ENCODE measurements at places on chromosomes 2 and 18. TPM values are rescaled to one million over a fixed set of nuclear protein-coding genes. Genes with fewer than 3 reads are reported as not detected.

GRCh38 chr2:31980674-31981356 lies 30.0 kb downstream of the MEMO1 start:
- no peak overlapping the region for H3K27ac ChIP-seq
- no peaks in the 10 kb centered on the region for H3K4me1 ChIP-seq
- no peaks in the 10 kb centered on the region for H3K27me3 ChIP-seq
- H3K4me3 ChIP-seq, result no peak overlapping the region

DNA sequence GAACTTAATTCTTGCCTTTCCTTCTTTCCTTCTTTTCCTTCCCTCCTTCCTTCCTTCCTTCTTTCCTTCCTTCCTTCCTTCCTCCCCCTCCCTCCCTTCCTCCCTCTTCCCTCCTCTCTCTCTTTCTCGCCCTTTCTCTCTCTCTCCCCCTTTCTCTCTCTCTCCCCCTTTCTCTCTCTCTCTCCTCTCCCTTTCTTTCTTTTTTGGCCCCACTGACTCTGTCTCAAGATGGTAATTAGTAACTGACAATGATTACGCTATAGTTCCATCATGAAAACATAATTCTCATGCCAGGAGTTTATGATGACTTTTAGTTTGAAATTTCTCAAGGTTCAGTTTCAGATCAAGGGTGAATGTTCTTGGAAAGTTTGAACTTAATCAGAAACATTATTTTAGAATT lies 14.8 kb upstream of the CTLA4 start:
- 0 out of 2 replicates have a peak, but pooled peaks cover 10% of the 10 kb centered on the region for H3K27me3 ChIP-seq
- no peaks in the 10 kb centered on the region for H3K36me3 ChIP-seq
- no peak overlapping the region for H3K4me3 ChIP-seq
- no peaks in the 10 kb centered on the region for H3K4me1 ChIP-seq

ACMSD gene
- not detected for polyA plus RNA-seq

GRCh38 chr2:69241093-69241492 lies 145.9 kb downstream of the GFPT1 start:
- H3K36me3 ChIP-seq, result peaks cover 52% of the 10 kb centered on the region
- H3K27me3 ChIP-seq, result no peaks in the 10 kb centered on the region
- no peak overlapping the region for H3K4me3 ChIP-seq
- no peaks in the 10 kb centered on the region for H3K4me1 ChIP-seq
- H3K27ac ChIP-seq, result no peak overlapping the region

DNA sequence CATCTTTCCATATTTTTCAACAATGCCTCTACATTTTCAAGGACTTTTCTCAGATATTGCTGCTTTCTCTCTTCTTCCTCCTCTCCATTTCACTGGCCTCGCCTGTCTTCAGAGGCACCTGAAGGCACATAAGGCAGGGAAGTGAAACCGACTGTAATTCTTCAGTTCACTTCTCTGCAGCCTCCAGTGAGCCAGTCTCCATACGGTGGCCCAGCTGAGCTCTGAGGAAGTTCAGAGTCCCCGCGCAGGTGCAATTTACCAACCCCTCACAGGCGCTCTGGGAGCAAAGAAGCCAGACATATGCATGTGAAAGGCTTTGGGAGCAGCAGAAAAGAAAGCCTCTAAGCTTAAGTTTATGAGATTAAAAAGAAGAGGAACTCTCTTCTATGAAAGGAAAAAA lies 12.4 kb downstream of the KLHL14 start:
- H3K4me1 ChIP-seq, result no peaks in the 10 kb centered on the region
- H3K4me3 ChIP-seq, result no peak overlapping the region
- no peaks in the 10 kb centered on the region for H3K36me3 ChIP-seq
- no peaks in the 10 kb centered on the region for H3K27me3 ChIP-seq
- DNase-seq, result no peak

DNA sequence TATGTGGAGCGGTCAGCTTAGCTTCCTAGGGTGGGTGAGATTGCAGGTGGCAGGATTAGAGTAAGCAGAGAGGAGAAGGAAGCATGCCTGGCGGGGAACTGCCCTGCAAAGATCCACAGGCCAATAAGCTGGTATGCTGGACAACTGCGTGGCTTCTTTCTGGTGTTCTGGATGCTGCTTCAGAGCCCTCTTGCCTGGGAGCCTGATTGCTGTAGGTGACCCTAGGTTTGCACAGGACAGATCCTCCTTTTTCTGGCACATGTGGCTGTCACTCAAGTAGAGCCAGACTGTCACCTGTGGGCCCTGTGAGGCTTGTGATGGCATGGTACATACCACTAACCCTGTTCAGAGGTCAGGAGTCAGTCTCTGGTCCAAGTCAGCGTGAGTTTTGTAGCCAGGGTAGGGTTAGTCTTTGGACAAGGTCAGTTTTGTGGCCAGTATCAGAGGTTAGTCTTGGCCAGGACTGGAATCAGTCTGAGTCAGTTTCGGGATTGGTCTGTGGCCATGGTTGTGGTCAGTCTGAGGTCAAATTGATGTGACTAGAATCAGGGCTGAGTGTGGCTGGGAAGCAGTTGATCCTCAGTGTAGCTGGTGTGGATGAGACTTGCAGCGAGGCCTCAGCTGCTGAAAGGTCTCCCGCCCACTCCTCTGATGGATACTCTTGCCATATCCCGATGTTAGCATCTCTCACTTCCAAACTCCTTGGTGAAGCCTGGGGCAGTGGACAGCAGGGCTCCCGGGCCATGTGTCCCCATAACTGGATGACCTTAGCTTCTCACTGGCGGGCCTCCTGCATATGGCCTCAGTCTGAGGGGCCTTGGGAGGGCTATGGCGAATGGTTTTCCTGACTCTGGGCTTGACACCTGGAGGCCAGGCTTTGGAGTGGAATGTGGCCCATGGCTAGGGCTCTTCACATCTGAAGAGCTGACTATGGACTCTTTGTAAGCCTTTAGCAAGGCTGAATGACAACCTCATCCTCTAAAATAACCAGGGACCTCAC lies 260.5 kb downstream of the DYSF start:
- no peak overlapping the region for H3K27ac ChIP-seq
- H3K4me1 ChIP-seq, result peaks cover 16% of the 10 kb centered on the region
- no peak for DNase-seq
- H3K36me3 ChIP-seq, result no peaks in the 10 kb centered on the region

DNA sequence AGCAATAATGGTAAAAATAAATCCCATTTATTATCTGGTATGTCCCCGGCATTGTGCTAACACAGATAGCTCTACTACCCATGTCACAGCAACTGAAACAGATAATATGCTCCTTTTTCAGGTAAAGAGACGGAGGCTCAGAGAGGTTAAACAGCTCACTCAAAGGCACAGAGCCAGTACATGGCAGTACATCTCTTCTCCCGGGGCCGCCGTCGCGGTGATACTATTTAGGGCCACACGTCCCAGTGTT lies 693 bp upstream of the PDK1 start:
- DNase-seq, result no peak
- peaks cover 4% of the 10 kb centered on the region for H3K4me1 ChIP-seq
- peak overlapping the region; percentile 39 for H3K27ac ChIP-seq
- H3K36me3 ChIP-seq, result no peaks in the 10 kb centered on the region
- peak overlapping the region; percentile 79 for H3K4me3 ChIP-seq

CCDC93 gene
- 15.0 TPM for polyA plus RNA-seq

DNA sequence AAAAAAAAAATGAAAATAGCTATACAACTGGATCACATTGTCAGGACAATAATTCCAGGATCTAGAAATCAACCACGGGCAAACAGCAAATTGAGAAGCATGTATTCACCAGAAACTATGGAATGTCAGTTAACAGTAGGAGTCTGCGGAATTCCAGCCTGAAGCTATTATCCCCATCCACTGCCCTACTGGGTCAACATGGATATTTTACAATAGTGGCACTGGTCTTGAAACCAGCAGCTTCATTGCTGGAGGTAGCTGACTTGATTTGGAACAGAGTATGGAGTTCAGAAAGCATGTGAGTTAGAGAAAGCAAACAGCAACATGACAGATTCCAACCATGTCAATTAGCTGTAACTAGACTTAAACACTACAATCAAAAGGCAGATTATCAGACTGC lies 55.7 kb upstream of the PDE1A start:
- DNase-seq, result no peak
- no peaks in the 10 kb centered on the region for H3K36me3 ChIP-seq
- H3K4me1 ChIP-seq, result no peaks in the 10 kb centered on the region
- H3K4me3 ChIP-seq, result no peak overlapping the region
- H3K27me3 ChIP-seq, result no peaks in the 10 kb centered on the region
- H3K27ac ChIP-seq, result no peak overlapping the region

GRCh38 chr2:20035955-20036666 lies 15.3 kb downstream of the LAPTM4A start:
- DNase-seq, result no peak
- H3K27ac ChIP-seq, result no peak overlapping the region
- H3K4me1 ChIP-seq, result peaks cover 3% of the 10 kb centered on the region
- no peaks in the 10 kb centered on the region for H3K27me3 ChIP-seq
- H3K36me3 ChIP-seq, result peaks cover 81% of the 10 kb centered on the region

GRCh38 chr2:166081131-166081632 lies 46.6 kb downstream of the SCN1A start:
- no peaks in the 10 kb centered on the region for H3K4me1 ChIP-seq
- H3K36me3 ChIP-seq, result no peaks in the 10 kb centered on the region
- DNase-seq, result no peak
- H3K27me3 ChIP-seq, result no peaks in the 10 kb centered on the region

Data from SK-N-SH (cell line).